ENCODE measurements at places on chromosomes 12 and 14.

GRCh38 chr14:22536853-22537338 lies 52.1 kb downstream of the DAD1 start:
- peak; percentile 79 for DNase-seq

- DNase-seq = no peak
Measured at GRCh38 chr14:81859046-81859445, 325.4 kb upstream of the SEL1L start.

DNA sequence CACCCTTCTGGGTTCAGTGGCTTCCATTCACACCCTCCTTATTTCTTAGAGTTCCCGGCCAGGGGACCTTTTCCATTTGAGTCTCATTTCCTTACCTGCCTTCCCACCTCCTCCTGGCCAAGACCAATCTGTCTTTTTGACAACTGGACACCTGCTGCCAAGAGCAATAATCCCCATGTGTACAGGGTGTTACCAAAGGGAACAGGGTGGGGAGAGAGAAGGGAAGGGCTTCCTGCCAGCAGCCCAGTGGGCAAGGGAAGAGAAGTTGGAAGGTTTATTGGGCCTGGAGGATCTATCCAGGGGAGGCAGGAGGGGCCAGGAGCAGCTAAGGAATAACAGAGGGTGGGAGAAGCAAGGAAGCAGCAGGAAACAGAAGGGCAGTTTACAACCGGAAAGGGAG lies 346.2 kb downstream of the C12orf75 start:
- no peak for DNase-seq

GRCh38 chr12:117502633-117503032 lies 141.2 kb upstream of the NOS1 start:
- DNase-seq = no peak

- DNase-seq = no peak
Measured at GRCh38 chr12:92277795-92278194, 132.1 kb upstream of the BTG1 start.

DNA sequence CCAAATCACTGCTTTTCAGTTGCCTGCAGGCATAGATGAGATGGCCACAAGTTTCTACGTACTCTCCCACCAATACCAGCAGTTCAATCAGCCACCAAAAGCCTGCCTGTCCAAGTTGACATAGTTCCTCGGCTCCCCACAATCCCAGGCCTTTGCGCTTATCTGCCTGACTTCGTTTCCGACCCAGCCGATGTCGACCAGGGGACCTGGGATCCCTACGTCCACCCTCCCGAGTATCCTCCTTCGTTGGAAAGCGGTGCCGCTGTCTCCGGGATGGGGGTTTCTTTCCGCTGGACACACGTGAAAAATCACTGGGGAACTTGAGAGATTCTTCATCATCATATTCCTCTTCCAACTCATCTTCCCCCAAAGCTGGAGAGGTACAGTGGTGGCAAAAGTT lies 1.6 kb downstream of the DNAJC14 start:
- no peak for DNase-seq

DNA sequence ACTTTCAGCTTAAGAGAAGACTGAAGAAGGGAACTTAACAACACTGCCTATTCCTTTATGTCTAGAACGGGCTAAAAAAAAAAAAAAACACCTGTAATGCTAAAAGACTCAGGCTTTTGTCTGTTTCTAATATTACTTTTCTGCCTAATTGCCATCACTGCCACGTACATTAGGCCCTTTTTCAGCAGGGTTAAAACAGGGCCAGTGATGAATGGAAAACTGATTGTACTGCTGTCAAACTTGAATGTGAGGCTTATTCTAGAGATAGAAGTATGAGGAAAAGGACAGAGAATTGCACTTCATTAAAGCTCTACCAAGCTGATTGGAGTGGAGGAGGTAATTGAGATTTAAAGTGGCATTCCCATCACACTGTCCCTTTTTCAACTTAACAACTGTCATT lies 535.8 kb downstream of the PRKD1 start:
- no peak for DNase-seq

DNA sequence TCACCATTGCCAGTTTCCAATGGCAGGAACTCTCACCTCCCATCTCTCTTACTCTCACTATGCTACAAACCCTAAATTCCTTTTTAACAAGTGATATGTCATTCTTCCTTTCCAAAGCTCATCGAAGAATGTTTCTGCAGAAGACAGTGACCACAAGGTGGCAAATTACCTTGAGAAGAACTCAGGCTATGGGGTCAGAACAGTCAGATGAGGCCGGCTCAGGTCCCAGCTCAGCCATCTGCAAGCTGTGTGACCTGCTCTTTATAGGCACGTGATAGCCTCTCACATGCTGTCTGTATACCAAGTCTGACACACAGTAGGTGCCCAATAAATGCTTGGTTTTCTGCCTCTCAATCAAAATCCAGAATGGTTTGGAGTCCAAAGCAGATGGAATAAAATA lies 80.7 kb downstream of the FOXN3 start:
- no peak for DNase-seq

- DNase-seq = no peak
Measured at GRCh38 chr12:100913872-100914592, 119.5 kb downstream of the ANO4 start.

GRCh38 chr14:27410981-27411380 lies 813.1 kb upstream of the NOVA1 start:
- no peak for DNase-seq

- no peak for DNase-seq
Measured at GRCh38 chr12:96698965-96699364, 208.1 kb upstream of the NEDD1 start.

GRCh38 chr12:22366181-22366580 lies 31.7 kb upstream of the ST8SIA1 start:
- no peak for DNase-seq

GRCh38 chr12:63086149-63086915 lies 64.7 kb downstream of the AVPR1A start:
- DNase-seq = no peak

- no peak for DNase-seq
Measured at GRCh38 chr12:14111230-14111865, 129.9 kb upstream of the GRIN2B start.

- no peak for DNase-seq
Measured at GRCh38 chr12:132561427-132562156, 48.8 kb downstream of the LRCOL1 start.

- no peak for DNase-seq
Measured at GRCh38 chr14:95268350-95268749, 51.4 kb downstream of the CLMN start.

DNA sequence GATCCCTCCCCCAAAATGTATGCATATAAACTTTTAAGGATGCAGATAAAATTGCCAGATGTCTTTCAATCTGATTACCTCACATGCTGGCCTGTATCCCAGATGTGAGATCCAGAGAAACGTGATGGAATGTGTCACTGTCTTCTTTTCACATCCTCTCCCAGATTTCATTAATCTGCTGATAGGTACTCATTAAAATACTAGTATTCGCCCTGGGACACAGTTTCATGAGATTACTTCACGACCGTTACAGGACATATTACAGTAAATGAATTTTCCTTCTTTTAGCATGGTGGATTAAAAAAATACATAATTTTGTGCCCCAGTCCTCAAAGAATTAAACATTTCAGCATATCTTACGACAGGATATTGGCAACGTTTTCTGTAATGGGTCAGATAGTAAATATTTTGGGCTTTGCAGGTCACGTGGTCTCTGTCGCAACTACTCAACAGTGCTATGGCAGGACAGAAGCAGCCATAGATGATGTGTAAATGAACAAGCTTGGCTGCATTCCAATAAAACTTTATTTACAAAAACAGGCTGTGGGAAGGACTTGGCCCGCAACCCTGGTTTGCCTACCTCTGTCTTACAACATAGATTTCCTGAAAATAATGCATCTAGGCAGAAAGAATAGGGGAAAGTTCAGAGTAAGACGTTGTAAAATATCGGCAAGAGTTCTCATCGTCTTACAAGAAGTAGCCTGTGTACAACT lies 156.0 kb upstream of the DIO3 start:
- no peak for DNase-seq

- no peak for DNase-seq
Measured at GRCh38 chr12:51493281-51493680, 68.7 kb downstream of the SLC4A8 start.

- DNase-seq = no peak
Measured at GRCh38 chr12:124655048-124655697, 87.8 kb upstream of the NCOR2 start.

- no peak for DNase-seq
Measured at GRCh38 chr12:33253178-33253577, 186.4 kb downstream of the SYT10 start.

- no peak for DNase-seq
Measured at GRCh38 chr12:28239918-28240317, 49.7 kb downstream of the CCDC91 start.

DNA sequence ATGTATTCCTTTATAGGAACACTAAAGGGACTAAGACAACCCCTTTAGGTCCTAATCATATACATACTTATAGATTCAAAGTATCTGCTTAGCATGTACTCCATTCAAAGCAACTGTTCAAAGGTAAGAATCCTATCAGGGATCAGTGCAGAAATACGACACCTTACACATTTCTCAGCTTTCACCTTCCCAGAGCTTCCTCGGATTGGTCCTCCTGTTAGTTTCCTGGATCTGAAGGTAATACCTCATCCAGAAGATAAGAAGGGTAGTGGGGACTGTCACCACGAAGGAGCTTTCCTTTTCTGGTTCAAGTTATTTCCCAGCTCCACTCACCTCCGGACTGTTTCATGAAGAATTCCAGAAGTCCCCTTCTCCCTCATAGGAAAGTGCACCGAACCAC lies 38.0 kb downstream of the RCOR1 start:
- DNase-seq = no peak

DNA sequence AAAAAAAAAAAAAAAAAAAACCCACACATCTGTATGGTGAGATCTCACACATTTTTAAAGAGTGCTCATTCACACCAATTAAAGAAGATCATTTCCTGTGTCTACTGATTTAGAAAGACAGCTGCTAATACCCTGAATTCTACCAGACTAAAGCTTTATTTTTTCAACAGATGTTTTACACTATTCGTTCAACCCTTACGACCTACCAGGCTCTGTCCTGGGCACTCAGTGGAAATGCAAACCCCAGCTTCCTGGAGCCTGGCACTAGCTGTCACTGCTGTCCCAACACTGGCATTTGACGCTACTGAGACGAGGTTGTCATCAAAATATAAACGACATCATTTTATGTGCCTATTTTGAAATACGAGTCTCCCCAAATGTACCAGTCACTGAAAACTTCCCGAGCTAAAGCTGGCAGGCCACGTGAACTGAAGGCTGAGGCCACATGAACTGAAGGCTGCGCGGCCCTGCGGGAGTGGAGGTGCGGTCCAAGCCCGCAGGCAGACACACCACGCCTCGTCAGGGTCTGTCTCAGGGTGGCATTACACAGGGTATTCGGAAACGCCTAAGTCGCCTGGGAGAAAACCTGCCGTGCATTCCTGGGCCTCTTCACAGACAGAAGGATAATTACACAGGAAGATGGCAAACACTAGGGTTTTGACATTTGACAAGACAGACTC lies 27.2 kb downstream of the SLC15A4 start:
- no peak for DNase-seq

GRCh38 chr12:51275088-51275487 lies 4.9 kb upstream of the SMAGP start:
- no peak for DNase-seq

- no peak for DNase-seq
Measured at GRCh38 chr14:54803926-54804537, 98.6 kb downstream of the GCH1 start.

DNA sequence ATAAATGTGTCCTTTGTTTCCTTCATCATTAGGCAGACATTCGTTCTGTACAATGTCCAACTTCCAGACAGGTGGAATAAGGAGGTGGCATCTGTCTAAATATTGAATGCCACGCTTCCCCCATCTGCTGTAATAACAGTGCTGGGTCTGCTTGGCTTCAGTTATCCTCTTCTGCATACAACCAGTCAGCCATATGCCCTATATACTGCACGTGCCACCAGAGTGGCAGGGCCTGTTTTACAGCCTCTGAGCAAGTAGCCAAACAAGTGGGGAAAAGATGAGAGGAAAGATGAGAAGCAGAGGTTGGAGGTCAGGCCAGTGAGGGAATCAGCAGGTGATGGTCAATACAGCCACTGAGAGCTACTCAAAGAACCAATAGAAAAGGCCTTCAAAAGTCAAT lies 55.4 kb downstream of the OTX2 start:
- no peak for DNase-seq

DNA sequence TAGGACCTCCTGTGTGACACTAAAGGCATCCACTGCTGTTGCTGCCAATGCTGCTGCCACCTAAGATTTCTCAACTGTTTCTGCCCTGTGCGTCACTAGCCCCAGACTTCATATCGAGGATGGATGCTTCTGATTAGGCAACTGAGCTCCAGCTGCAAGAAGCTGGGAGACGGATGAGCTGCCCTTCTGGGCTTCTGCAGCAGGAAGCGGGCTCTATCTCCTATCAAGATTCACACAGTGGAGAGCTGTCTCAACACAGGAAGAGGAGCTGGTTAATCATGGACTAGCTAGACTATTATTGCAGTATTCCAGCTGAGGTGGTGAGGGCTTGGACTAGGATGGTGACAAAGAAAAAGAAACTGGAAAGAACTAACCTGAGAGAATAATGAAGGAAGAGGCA lies 59.2 kb upstream of the PELI2 start:
- DNase-seq = no peak

GRCh38 chr12:21296348-21296747 lies 38.4 kb downstream of the SLCO1A2 start:
- DNase-seq = no peak

All from activated gamma-delta T cell treated with Interleukin-2 at 50 U/mL for 16 hours (primary cell).